ENCODE measurements at places on chromosomes 5 and 9. TPM values are rescaled to one million over a fixed set of nuclear protein-coding genes. Genes with fewer than 3 reads are reported as not detected.

Gene RFESD
- 1.2 TPM for total RNA-seq

Gene C9orf50
- total RNA-seq = not detected

Gene ASTN2
- total RNA-seq = 7.5 TPM

Gene NIPAL4
- not detected for total RNA-seq

Gene PDE8B
- not detected for total RNA-seq

Gene RNF183
- not detected for total RNA-seq

Gene ORM1
- total RNA-seq = not detected

Gene LCN12
- total RNA-seq = not detected

Gene SLC4A9
- not detected for total RNA-seq

Gene PCDHAC2
- not detected for total RNA-seq

Gene FCN2
- not detected for total RNA-seq

All from GM23248 (cell line).